Stimulated activated CD8-positive, alpha-beta memory T cell treated with anti-CD3 and anti-CD28 coated beads, Interleukin-7, amount 100 ng/mL, for 1 hour (primary cell): ENCODE measurements at places on chromosomes 5 and 9.

DNA sequence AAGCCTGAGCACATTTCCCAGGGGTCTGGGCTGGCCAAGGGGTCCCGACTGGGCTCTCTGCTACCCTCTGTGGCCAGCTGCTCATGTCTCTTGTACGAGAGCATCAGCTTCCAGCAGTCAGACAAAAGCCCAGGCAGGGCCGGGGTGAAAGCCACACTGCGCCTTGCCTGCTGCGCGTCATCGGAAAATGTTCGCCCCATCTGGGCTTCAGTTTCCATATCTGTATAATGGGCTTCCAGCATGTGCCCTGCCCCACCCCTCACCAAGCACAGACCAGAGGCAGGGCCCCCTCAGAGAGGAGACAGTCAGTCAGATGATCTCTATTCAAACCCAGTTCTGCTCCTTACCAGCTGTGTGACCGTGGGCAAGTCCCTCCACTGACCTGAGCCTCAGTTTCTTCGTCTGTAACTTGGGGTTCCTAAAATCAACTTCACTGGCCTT, 8.0 kb upstream of the GRHPR start:
- no peak for DNase-seq

GRCh38 chr5:179803651-179804554, 2.8 kb downstream of the MGAT4B start:
- DNase-seq: no peak

- DNase-seq: no peak
These were observed 129.5 kb downstream of the MLLT3 start for GRCh38 chr9:20492772-20493171.

GRCh38 chr5:76402886-76403765, at the start of gene IQGAP2:
Gene IQGAP2, plus strand, starts transcription at chr5:76403285. Its CDS starts 261 bp downstream, at chr5:76403546.
- DNase-seq: peak; percentile 62

- no peak for DNase-seq
These were observed 15.7 kb downstream of the CEP72 start for GRCh38 chr5:627840-628239.

DNA sequence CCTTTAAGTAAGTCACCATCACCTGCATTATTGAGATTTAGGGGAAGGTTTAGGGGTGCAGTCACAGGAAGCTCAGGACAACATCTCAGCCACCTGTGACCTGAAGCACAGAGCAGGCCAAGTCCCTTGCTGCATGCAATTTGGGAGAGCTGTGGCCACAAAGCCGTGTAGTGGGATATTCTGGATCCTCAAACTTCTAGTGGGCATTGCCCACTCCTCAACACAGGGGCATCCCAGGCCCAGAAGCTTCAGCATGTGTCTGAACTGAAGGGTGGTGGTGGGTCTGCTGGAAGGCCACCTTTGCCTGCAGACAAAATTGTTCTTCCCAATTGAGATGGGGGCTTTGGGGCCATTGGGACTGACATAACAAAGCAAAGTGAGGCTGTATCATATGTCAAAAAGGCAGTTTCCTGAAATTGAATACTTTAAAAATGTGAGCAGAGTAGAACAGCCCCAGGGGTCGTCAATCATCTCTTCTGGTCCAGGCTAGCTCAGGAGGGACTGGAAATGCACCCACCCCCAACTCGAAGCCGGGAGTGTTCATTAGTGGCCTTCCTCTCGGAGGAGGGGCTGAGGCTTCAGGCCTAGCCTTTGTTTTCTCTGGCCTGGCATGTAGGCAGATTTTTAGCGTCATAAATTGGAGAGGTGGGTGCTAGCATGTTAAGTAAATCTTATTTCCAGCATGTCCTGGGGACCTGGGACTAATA, 2.8 kb upstream of the GADD45G start:
- no peak for DNase-seq

DNA sequence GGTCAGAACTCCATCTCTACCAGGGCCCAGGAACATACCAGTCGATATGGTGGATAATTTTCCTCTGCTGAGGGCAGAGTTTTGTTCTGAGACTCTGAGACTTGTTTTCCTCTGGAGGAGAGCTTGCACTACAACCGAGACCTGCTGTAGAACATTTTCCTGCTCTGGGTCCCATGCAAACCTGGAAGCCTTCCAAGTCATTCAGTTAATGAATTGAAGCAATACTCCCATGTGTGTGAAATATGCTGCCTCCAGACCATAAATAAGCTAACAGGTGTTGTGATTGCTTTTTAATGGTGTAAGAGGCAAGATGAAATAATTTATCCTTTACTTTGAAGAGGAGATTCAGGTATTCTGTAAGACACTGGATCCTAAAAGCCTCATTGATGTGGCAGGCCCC, 372.8 kb downstream of the TMEM167A start:
- DNase-seq: no peak

DNA sequence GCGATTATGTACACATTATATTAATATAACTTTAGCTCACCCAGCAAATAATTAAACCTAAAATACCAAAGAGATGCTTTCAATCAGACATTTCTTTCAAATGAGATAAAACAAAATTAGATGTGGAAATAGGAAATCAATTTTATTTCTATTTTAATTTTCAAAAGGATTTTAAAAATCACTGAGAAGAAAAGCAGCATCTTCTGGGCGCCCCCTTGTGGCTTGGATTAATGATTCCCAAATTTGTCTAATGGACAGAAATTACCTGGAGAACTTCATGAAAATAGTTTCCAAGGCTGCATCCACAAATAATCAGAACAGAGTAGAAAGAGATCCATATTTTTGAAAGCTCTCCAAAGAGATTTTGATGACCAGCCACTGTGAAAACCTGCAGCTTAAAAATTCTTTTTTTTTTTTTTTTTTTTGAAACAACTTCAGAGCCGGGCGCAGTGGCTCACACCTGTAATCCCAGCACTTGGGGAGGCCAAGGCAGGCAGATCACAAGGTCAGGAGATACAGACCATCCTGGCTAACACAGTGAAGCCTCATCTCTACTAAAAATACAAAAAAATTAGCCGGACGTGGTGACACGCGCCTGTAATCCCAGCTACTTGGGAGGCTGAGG, 50.9 kb upstream of the CEMIP2 start:
- peak; percentile 23 for DNase-seq

DNA sequence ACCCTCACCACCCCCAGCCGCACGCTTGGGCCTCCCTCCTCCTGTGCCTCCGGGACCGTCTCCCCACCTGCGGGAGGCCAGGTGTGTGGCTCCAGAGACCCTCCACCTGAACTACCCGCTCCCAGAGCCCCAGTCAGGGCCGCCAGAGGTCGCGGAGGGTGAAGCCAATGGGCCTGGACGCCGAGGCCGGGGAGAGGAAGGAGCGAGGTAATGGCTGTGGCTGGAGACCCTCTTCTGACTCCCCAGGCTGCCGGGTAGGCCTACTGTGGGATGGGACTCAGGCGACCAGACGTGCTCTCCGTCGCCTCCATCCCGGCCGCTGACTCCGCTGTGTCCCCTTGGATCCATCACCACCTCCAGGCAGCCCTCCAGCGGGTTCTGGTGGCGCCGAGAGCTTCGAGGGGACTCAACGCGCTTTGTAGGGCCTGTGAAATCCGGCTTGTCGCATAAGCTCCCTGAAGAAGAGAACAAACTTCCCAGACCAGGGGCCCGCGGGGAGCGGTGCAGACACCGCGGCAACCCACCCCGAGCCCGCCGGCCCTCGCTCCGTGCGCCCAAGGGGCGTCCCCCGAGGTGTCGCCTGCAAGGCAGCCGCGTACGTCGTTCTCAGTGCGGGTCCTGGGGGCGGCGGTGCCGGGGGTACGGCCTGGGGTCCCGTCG, 12.6 kb downstream of the IRX2 start:
- no peak for DNase-seq
